Activated CD4-positive, CD25-positive, alpha-beta regulatory T cell (primary cell): ENCODE measurements at places on chromosomes 6 and 20.

DNA sequence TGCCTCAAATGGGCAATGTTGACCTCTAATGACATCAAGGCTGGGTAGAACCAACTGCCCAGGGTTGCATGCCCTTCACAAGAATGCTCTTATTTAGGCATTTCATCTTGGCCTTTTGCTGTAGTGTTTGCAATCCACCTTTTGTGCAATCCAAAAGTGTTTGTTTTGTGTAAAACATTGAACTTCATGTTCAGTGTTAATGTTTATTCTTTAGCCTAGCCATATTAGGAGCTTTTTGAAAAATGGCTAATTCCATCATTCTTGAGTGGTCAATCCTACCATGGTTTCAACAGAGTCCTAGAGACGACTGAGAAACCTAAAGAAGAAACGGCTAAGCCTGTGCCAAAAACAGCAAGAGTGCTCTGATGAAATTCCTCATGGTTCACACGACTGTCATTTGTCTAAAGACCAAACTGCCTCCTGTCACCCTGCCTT lies 279.6 kb upstream of the PRDM1 start:
- no peak for DNase-seq

DNA sequence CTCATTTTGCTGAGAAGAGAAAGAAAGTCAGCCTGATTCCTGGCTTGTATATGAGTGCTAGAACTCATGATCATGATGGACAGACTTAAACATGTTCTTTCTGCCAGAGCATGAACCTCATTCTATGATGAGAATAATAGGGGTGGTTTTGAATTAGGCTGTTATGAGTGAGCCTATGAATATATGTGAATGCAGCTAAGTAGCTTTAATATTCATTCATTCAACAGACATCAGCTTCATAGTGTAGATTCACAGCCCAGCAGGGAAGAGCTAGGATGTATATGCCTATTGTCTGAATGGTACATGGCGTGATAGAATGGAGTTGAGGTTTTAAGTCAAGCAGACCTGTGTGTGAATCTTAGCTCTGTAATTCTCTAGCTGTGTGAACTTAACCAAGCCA lies 573.2 kb downstream of the DHX35 start:
- DNase-seq, result no peak

DNA sequence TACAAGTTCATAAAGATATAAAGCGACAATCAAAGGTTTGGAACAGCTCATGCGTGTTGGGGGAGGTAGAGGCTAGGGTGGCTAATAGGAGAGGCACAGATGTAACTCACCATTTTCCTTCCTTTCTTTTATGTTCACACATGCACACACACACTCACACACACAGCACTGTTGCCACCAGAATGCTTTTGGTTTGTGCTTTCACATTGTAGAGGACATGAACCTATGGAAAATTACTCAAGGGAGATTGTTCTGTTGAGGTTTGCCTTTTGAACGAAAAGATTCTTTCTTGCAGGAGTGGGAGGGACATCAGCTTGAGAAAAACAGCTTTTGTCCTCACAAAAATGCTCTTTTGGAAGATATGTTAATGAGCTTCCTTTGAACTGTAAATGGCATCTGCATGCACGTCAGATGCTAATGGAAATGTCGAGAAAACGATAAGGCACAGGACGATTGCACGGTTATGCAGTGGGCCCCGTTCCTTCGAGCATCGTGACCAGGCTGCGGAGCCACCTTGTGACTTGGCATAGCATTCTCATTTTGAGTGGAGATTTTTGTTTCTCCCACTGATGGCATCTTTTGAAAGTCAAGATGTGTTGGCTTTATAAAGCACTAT lies 724.1 kb downstream of the KIF16B start:
- no peak for DNase-seq

DNA sequence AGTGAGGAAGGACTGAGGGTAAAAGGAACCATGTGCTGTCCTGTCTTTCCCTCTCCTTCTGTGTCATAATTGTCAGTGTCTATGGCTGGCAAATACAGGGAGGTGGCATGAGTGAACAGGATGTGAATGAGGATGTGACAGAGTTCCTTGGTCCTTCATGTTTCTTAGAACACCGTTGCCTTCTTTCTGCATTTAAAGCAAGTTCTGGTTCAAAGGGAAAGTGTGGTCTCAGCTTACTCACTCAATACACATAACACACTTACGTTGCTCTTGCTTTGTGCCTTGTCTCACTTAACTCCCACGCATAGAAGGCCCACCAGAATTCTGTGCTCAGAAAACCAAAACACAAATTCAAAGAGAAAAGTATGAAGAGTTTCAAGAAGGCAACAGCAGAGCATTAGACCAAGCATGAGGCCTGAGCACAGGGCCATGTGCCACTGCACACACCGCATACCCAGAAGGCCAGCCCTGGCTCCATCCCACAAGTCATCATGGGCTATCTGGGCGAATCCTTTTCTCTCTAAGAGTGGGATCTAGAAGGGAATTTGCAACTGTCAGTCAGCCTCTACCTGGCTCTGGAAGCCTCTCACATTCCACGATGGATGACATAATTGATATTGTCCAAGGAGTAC lies 38.9 kb upstream of the SAYSD1 start:
- no peak for DNase-seq

DNA sequence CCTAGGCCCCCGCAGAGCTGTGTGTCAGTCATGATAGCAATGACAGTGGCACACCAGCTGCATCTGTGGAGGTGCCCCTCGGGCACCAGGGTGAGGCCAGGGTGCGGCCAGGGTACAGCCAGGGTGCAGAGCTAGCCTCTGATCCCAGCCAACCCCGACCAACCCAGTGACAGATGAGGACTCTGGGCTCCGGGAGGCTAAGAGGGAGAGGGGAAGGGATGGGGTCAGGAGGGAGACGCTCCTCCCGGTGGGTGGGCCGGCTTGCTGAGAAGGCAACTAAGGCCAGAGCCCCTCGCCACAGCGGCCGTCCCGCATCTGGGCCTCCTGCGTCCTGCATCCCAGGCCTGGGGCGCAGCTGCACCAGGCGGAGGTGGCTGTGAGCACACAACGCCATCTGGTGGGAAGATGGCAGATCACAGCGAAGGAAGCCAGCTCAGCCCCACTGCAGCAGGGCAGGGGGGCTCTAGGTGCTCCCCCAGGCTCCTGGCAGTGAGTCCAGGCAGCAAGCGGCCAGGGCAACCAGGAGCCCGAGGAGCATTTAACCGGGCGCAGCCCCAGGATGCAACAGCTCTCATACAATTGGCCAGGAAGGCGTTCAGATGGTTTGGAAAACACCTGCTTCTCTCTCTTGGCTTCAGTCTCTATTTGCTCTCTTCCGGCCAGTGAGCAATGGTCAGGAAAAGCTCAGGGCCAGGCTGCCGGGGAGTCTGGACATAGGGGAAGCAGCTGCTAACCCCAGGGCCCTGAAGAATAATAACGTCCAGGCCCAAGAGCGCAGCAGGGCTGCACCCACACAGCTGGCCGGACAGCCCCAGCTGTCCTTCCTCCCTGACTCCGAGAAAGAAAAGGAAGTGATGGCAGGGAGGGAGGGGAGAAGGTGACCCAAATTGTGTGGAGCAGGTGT lies 169.4 kb downstream of the TAF4 start:
- DNase-seq, result no peak

DNA sequence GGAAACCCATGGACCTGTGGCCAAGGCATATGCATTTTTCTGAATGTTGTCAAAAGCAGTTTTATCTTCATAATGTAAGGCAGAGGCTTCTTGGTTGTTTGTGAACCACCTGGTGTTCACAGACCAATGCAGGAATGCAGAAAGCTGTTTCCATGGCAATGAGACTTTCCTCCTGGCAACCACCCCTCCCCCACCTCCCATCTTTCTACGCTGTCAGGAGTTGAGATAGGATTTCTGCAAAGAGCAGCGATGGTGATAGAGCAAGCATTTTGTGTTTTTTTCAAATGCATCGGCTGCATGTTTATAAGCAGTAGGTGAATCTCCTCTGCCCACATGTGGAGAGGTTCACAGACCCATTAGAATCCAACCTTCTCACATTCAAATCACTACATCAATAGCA lies 114.1 kb upstream of the SMLR1 start:
- no peak for DNase-seq

GRCh38 chr6:112038756-112039430 lies 15.0 kb upstream of the CCN6 start:
- no peak for DNase-seq

DNA sequence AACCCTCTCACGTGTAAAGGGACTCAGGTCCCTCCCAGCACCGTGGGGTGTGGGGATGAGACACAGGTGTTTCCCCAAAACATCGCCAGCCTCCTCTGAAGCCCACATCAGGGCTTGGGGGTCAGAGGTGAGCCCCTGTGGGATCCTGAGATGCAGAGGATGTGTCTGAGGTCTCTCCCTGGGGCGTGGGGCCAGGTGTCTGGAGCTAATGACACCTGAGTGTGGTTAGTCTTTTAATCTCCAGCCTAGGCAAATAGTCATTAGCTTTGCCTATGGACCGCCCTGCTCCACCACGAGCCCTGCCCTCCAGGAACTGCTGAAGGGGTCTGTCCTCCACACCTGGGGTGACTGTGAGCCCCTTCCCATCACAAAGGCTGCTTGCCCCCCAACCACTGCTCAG lies 1.7 kb downstream of the SRMS start:
- DNase-seq, result no peak

- no peak for DNase-seq
Observed at GRCh38 chr6:151616091-151616513, 122.3 kb downstream of the CCDC170 start.

GRCh38 chr6:22368794-22369193 lies 72.0 kb upstream of the PRL start:
- DNase-seq, result no peak
